ENCODE measurements at places on chromosomes 2 and 18. TPM values are rescaled to one million over a fixed set of nuclear protein-coding genes. Genes with fewer than 3 reads are reported as not detected.

Gene CCDC74A
- 10.9 TPM for total RNA-seq

Gene CROCC2
- not detected for total RNA-seq

Gene DYSF
- total RNA-seq: 17.3 TPM

Gene AUP1
- total RNA-seq: 164 TPM

Gene LOXL3
- 1.8 TPM for total RNA-seq

Gene HTR2B
- 0.82 TPM for total RNA-seq

Gene CCDC85A
- 0.20 TPM for total RNA-seq

Gene SCYGR4
- not detected for total RNA-seq

Gene NIF3L1
- 17.8 TPM for total RNA-seq

Gene C1QL2
- not detected for total RNA-seq

Gene RETREG2
- 79.9 TPM for total RNA-seq

Gene STAT4
- not detected for total RNA-seq

Gene COLEC12
- total RNA-seq: 1.9 TPM

Gene SERPINB10
- not detected for total RNA-seq

Gene RTP5
- not detected for total RNA-seq

Gene DCDC2C
- total RNA-seq: not detected

Gene FABP1
- 3,583 TPM for total RNA-seq

Gene CD207
- not detected for total RNA-seq

Gene CCBE1
- total RNA-seq: 23.9 TPM
